ENCODE measurements at places on chromosomes 3 and 15.

DNA sequence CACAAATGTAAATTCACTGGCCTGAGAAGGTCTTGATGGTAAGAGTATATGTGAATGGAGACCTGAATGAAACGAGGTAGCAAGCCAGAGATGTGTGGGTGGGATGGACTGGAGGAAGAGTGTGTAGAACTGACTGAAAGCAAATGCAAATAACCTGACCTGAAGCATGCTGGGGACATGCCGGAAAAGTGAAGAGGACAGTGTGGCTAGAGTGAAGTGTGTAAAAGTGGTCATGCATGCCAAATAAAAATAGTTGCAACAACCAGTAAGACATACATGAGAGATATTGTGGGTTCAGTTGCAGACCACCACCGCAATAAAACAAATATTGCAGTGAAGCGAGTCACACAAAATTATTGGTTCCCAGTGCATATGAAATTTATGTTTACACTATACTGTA, 82.3 kb downstream of the LPP start:
- no peak for DNase-seq

DNA sequence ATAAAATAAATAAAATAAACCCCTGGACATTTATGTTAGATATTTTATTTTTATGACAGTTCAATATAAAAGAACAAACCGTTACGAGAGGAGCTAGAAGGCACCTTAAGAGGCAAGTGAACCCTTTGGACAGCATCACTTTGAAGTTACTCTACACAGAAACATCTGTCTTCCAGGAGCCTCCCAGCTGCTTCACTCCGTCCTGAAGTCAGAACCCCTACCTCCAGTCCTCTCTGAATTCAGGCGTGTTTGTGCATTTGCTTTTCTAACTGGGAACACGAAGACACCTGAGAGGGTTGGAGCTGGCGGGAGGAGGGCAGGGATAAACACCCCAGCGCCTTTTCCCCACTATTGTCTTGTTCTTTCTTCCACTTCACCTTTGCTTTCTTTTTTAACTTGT, 46.2 kb downstream of the CMTM7 start:
- DNase-seq: peak; percentile 0

DNA sequence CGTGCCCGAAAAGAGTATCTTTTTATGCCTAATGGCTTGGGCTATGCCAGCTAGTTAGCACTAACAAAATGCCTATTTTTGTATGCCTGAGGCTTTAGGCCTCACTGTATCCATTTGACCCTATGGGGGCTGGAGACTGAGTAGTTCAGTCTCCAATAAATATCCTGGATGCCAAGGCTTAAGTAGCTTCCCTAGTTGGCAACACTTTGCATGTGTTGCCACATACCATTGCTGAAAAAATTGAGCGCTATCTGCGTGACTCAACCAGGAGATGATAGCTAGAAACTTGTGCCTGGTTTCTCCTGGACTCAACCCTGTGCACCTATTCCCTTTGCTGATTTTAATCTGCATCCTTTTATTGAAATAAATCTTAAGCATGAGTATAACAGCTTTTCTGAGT, 58.4 kb upstream of the ATP2C1 start:
- no peak for DNase-seq

DNA sequence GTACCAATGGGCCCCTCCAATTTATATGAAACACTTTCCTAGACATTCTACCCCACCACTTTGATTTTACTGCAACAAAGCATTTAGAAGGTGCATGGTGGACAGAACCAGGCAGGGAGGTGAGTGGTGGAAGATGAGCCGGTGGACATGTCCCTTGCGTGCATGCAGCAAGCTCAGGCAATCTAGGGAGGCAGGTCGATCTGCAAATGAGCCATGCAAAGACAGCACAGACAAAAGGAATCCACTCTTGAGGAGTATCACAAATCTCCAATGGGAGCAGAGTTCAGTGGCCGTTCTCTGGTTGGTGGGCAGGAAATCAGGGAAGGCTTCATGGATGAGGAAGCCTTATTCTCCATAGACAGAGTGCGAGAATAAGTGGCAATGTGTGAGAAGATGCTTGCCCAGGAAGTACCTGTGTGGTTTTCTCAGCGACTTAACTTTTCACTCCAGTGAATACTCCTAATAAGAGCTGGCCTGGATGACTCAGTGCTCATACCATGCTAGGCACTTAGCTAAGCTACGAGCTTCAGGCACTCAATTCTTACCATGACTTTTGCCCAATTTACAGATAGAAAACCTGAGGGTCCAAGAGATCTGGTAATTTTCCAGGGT, 152.5 kb downstream of the FOXP1 start:
- no peak for DNase-seq

DNA sequence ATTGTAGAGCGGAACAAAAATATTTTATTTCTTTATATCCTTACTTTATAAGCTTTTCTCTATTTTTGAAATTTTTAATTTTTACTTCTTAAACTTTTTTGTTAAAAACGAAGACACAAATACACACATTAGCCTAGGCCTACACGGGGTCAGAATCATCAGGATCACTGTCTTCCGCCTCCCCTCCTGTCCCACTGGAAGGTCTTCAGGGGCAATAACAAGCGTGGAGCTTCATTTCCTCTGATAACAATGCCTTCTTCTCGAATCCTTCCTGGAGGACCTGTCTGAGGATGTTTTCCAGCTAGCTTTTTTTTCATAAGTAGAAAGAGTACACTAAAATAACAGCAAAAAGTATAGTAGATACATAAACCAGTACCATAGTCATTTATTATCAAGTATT, 77.7 kb upstream of the DGKG start:
- DNase-seq: no peak

- no peak for DNase-seq
Measured at GRCh38 chr15:84731774-84732173, 15.8 kb upstream of the SEC11A start.

DNA sequence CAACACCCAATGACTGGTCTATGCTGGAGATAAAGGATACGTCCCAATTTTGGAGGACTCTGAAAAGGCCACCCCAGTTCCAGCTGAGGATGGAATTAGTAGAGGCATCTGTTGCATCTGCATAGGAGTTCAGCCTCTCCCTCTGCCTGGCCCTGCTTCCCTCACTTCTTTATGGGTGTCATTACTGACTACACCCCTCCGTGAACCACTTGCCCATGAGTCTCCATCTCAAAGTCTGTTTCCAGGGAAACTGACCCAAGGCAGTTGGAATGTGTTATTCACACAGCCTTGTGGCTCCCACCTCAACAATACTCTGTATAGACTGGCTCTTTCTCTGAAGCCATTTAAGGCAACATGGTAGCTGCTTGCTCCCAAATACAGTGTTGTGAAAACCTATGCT, 21.4 kb upstream of the PCOLCE2 start:
- DNase-seq: no peak

- DNase-seq: no peak
Measured at GRCh38 chr3:97937205-97937604, 35.0 kb downstream of the RIOX2 start.

- no peak for DNase-seq
Measured at GRCh38 chr3:143974271-143975238, 2.9 kb downstream of the DIPK2A start.

GRCh38 chr3:120879411-120879810, 28.6 kb upstream of the STXBP5L start:
- DNase-seq: no peak

- DNase-seq: peak; percentile 87
Measured at GRCh38 chr3:105367406-105368213, 901 bp downstream of the ALCAM start.

GRCh38 chr3:170117134-170117533, 64.4 kb downstream of the PHC3 start:
- no peak for DNase-seq

DNA sequence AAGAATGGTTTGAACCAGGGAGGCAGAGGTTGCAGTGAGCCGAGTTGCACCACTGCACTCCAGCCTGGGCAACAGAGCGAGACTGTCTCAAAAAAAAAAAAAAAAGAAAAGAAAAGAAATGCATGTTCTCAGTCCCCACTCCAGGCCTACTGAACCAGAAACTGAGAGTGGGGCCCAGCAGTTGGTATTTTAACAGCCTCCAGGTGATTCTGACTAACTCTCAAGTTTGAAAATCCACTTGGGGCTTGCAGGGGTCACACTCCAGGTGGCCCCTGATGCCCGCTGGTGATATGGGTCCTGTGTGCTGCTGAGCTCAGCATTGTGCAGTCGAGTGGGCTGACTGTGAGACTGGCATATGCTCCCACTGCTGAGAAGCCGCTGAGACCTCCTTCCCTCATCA, 133.7 kb upstream of the C2CD4B start:
- no peak for DNase-seq
